ENCODE measurements at places on chromosomes 2 and 18. TPM values are rescaled to one million over a fixed set of nuclear protein-coding genes. Genes with fewer than 3 reads are reported as not detected.

- DNase-seq = peak; percentile 14
These were observed 90.9 kb downstream of the ACVR1 start for GRCh38 chr2:157785200-157785599.

- no peak for DNase-seq
These were observed 205.0 kb downstream of the UBE2E3 start for GRCh38 chr2:181185421-181185820.

DNA sequence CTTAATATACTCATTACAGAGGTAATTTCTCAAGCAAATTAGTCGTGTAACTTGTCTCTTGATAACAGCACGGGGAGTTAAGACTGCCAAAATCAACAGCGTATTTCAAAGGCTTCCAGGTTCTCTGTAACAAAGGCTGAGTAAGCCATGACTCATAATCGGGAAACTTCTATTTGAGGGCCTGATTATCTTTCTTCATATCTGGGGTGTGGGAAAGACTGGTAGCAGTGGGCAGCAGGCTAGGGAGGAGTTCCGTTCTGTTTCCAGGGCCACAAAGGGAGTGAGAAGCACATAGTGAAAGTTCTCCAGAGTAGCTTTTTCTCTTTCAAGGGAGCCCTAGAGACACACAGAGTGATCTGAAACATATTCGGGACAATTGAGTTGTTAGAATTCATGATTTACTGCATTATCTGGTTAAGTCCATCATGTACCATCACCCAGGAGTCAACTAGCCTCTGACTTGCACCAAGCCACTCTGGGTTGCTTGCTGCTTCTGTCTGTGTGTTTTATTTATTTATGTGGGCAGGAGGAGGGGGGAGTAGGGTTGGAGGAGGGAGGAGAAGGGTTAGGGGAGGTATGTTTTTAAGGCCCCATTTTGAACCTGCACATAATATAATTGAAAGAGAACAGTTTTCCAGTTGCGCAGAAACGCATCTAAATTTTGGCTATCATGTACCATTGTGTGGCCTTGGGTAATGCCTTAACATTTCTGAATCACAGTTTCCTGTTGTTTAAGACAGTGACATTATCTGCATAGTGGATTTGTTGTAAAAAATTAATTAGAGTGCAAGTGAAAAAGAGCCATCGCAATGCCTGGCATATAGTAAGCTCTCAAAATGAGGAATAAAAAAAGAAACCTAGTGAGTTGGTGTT is 80.5 kb upstream of the ITPRID2 start:
- peak; percentile 93 for DNase-seq

Gene MAL
- 0.29 TPM for total RNA-seq

Gene B3GNT7
- total RNA-seq = 0.63 TPM
